ENCODE measurements at places on chromosomes 16 and 17.

DNA sequence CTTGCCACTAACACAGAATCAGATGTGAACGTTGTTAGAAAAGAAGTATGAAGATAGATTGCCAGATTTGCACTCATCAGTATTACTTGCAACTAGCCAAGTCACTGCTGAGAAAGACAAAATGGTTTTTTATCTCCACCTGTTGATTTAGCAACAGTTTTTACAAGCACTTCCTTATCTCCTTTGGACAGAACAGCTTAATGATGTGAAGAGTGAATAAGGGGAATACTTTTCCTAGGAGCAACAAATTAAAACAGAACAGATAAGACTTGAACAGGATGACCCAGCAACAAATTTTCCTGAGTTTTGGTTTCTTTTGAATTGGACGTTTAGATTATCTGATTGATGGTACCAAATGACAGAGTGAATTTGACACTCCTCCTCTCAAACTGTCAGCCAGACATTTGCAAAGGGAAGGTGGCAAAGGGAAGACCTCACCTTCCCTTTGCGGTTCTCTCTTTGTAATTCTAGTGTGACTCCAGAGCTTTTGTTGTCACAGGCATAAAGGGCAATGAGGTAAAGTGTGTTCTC is 130.6 kb downstream of the NLK start:
- no peak for DNase-seq

DNA sequence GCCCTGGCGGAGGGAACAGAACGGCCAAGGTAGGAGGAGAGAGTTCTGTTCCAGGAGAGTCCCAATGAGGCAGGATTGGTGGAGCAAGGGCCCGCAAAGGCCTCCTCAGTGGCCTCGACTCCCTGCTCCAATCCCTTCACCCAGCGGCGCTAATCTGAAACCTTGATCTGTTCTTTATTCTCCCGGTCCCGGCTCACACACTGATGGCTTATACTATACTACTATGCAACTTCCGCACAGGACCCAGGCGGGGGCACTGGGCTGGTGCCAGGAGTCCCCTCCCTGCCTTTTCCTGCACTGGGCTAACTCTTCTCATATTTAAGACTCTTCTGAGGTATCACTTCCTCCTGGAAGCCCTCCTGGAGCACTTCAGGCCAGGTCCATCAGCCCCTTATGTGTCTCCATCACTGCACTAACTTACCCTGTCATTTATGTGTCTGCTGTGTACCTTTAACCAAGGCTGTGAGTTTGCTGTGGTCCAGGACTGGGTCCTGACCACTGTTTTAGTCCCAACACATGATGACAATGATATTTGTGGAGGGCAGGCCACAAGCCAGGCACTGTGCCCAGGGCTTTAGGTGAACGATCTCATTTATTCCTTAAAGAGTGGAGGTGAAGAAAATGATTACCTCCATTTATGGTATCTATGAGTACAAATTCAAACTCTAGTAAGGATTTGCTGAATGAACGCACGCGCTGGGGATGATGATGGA is 6.8 kb downstream of the CCDC102A start:
- peak; percentile 34 for DNase-seq

DNA sequence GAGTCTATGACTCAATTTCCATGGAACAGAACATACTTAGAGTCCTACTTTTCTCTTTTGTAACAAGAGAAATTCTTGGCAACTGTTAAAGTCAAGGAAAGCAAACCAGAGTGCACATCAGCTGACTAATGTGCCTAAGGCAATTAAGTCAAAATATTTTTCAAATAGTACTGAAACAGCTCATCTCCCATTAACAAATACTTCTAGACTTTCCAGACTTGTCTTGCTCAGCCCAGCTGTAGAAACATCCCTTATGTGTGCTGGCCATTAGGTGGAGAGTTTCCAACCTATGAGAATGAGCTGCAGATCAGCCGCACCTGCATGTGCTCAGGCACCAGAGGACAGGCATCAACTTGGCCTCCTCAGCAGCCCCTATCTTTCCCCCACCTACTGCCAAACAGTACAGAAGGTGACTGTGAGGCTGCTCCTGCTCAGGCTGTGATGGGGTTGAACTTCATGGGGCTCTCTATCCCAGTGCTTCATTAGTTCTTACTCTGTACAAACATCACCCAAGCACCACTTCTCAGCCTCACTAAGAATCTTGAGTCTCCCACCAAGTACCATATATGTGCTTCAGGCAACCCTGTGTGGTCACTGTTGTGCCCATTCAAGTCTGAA is 32.2 kb downstream of the TEX2 start:
- no peak for DNase-seq

DNA sequence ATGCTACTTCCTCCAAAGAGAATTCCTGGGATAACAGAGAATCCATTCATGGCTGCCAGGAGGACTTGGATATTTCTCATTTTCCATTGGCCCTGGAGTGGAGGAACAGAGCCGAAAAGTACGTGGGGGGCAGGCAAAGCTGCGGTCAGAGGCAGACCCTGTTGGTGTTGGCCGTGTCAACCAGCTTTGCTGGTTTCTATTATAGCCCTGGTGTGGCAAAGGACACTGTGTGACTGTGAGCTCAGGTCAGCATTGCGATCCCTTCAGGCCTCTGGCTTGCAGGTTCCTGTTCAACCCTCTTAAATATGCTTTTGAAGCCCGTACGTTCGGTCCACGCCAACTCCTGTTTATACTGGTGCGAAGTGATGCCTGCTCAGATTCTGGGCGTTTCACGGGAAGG is 596.2 kb downstream of the MAF start:
- DNase-seq = no peak

- DNase-seq = peak; percentile 84
Observed at GRCh38 chr17:83119987-83120864, 40.8 kb downstream of the METRNL start.

- no peak for DNase-seq
Observed at GRCh38 chr16:67736858-67737257, 17.7 kb upstream of the GFOD2 start.

GRCh38 chr17:38344420-38344745 is 627 bp upstream of the GPR179 start:
- peak; percentile 15 for DNase-seq

DNA sequence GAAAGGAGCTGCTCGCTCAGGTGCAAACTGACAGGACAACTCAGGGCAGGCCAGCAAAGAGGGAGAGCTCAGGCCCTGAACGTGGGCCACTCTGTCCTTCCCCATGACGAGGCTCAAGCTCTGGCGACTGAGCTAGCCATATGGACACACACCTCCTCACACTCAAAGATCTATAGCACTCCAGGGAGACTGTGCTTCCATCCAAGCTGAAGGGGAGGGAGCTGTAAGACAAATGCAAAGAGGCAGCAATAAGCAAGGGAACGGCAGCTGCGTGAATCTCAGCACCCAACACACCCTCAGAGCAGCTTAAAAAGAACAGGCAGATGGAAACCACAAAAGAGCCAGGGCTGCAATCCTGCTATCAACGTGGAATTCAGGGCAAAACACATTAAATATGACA is 13.5 kb downstream of the NUDT16L1 start:
- DNase-seq = no peak

DNA sequence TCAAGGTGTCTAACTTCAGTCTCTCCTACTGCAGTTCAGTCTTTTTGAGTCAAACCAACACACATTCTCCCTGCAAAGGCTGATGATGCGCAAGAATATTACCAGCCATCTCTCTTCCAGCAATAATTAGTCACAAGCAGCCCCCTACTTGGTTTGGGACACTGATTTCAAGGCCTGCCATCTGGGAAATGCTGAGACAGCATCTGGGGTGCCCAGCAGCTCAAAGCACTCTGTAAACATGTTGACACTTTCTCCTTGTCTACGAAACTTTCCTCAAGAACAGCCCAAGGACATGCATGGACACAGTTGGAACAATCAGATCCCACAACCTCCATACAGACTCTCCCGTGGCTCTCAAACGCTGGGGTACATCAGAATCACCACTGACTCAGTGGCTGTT is 149.2 kb upstream of the RPL38 start:
- DNase-seq = no peak

GRCh38 chr16:68287276-68288251 is 23.2 kb downstream of the SLC7A6OS start:
- no peak for DNase-seq

- no peak for DNase-seq
Observed at GRCh38 chr16:85094812-85095211, 17.5 kb downstream of the CIBAR2 start.

DNA sequence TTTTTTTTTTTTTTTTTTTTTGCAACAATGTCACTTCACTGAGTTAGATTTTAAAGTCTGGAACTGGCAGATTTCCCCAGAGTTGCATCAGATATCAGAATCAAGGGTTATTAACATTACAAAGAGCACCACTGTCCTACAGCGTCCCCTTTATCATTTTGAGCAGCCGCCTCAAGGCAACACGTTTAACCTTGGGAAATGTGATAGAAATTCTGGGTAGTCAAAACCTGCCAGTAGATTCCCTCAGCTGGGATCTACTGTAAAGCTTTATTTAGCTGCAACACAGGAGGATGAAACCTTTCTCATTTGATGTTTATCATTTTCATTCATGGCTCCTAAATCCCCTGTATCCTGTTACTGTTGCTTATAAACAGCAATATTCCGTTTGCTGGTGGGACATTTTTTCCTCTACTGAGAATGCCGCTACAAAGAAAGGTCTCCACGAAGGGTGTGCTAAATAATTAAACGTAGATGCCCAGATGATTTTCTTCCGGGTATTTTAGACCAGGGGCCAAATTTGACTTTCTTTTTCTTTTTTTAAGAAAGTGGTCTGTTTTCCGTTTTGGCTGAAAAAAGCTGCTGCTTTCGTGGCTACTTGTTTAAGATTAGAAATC is 436.1 kb upstream of the GOT2 start:
- DNase-seq = no peak

DNA sequence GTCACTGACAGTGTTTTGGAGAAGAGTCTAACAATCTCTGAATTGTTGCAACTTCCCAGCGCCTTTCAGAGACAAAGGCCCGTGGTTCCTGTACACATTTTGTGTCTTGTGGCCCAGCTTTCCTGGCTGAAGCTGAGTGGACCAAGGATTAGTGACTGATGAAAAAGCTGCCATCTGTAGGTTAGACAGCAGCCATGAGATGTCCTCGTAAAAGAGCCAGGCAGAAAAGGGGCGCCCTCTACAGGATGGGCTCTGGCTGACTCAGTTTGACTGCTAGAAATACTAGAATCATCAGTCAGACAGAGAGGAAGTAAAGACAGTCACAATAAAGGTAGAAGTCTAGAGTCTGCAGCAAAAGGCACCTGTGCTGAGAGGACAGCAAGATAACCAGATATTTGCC is 26.5 kb upstream of the NF1 start:
- DNase-seq = peak; percentile 67

DNA sequence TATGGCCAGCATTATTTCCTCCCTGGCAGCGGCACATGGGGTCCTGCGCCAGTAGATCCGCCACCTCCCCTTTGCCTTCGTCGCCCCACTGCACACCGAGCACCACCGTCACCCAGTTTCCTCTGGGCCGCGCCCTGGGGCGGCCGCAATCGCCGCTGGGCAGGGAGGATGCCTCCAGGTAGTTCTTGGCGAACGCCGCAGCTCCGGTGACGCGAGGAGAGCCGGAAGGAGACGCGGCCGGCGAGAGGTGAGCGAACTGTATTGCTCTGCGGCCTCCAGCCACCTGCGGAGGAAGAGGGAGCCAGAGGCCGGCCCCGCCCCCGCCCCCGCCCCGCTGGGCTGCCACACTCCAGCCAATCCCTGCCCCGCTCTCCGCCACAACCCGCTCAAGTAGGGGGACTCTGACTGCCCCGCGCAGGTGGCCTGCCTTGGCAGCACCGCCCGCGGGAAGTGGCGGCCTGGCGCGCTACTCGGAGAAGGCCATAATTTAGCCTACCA is 11.8 kb upstream of the SLFN13 start:
- peak; percentile 87 for DNase-seq

DNA sequence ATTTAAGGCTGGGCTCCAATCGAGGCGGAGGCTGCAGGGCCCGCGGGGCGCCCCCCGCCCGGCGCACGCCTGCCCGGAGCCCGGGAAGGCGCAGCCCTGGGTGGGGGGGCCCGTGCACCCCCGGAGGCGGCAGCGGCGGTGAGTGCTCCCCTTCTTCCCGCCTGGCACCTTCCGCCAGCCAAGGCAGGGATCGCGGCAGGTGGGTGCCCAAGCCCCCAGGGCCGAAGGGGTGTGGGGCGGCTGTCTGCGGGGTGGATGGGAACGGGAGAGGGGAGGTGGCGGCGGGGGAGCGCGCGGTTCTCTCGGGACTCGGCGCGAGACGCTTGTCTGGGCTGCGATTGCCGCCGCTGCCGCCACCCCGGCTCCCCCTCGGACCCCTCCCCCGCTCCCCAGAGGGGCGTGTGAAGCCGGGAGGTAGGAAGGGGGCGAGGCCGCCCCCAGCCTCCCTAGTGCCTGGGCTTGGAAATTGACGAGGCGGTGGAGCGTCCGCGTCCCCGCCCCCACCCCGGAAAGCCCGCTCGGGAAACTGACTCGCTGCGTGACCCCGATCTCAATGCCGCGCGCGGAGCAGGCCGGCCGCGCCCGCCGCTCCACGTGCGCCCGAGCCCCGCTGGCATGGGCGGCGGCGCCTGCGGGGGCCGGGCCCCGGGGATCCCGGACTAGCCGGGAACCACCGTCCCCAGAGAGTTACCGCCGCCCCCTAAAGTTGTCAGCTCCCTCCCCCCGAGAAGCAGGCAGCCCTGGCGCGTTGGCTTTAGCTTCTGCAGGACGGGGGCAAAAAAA is 231.5 kb downstream of the MRTFB start:
- peak; percentile 49 for DNase-seq

DNA sequence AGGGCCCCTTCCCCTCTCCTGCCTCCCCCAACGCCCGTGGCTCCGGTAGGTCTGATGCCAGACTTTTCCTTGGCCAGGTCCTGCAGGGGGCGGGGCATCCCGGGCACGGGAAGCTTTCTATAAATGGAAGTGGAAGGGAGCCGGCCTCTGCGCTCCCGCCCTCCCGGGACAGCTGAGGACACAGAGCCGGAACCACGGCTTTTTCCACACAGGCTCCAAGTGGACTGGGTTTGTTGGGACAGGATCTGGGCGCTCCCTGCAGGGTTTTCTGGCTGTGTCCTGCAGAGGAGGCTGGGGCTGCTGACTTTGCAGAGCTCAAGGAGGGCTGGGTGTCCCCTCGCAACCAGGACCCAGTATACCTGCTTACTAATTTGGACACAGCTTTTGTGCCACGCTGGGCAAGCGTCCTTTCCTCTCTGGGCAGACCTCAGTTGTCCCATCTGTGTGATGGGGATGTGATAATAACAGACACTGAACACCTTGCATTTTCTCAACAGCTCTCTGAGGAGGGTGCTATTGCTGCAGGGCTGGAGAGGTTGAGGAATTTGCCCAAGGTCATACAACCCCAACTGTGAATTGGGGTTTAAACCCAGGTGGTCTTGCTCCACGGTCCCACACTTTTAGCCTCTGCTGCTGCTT is 1.8 kb downstream of the TNS4 start:
- DNase-seq = no peak

DNA sequence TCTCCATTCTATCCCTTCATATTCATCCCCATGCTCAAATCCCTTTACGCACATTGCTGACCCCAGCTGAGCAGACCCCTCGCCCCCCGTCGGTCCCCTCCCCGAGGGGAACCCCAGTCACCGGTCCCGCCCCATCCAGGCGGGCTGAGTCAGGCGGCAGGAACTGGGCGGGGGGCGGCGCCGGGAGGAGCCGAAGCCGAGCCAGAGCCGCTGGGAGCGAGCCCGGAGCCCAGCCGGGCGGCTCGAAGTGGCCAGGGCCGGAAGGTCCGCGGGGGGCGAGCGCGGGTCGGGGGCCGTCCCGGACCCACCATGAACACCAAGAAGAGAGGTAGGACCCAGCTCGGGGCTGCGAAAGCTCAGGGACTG is 8.6 kb downstream of the RIPOR1 start:
- DNase-seq = peak; percentile 43

GRCh38 chr16:21620592-21620991 is 21.2 kb downstream of the METTL9 start:
- no peak for DNase-seq

- no peak for DNase-seq
Observed at GRCh38 chr17:56810343-56810742, 23.4 kb downstream of the C17orf67 start.

GRCh38 chr17:50884439-50885311 is 18.5 kb upstream of the TOB1 start:
- no peak for DNase-seq
